ENCODE measurements at places on chromosomes 2 and 18.

DNA sequence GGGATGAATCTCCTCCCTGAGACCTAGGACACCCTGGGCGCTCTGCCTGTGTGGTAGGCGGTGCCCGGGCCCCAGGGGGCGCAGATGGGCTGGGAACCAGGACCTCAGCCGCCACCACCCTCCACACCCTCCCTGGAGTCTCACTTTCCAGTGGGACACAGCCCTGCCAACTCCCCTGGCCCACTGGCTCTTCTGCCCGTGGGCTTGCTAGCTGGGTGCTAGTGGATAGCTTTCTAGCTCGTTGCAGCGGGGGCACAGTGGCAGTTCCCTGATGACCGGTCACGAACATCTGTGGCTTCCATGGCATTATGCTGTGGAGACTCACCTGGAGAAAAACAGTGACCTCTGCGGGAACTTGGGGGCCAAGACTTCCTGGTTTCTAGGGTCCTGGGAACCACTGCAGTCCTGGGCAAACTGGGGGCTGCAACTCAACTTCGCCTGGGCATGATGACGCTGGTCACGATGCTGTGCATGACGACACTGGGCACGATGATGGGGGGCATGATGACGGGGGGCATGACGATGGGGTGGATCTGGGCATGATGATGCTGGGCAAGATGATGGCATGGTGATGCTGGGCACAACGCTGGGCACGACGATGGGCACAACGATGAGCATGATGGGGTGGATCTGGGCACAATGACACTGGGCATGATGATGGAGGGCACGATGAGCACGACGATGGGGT lies 31.0 kb upstream of the ALLC start:
- DNase-seq: no peak

DNA sequence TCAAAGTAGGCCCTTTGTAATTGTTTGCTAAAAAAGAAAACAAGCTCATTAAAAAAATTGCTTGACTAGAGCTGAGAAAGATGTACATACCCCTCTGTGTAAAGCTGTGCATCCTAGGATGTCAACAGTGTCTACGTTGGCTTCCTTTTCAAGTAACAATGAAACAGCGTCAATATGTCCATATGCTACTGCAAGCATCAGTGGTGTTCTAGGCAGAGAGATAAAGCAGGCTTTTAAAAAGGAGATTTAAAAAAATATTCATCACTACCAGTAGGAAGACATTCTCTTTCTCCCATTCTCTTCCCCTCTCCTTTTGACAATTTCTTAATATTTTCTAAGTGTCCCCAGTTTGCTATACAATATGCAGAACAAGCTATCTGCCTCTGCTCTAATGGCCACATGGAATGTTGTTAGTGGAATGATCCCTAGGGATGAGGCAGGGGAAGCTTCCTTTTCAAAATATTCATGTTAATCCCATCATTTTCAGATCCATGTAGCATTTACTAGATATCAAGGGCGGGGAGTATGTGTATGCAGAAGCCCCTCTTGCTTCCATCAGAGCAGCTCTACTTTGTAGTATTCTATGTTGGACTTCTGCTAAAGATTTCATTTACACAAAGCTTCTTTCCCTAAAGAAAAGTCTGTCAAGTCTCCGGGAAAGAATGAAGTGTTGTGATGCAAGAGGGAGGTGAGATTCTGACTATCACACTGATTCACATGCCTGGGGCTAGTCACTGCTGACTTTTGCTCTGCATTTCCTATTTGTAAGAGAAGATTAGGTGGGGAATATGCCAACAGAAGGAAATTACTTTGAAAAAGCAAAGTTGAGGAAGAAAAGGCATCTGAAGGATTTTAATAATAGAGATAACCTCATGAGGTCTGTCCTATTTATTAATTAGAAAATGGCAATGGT lies 81.5 kb upstream of the PGAP1 start:
- no peak for DNase-seq

- DNase-seq: no peak
Observed at GRCh38 chr2:190036071-190036470, 26.5 kb downstream of the MSTN start.

GRCh38 chr2:184314829-184315228 lies 283.5 kb upstream of the ZNF804A start:
- no peak for DNase-seq

- no peak for DNase-seq
Observed at GRCh38 chr2:218405746-218406208, 6.1 kb downstream of the CTDSP1 start.

- DNase-seq: no peak
Observed at GRCh38 chr2:238241970-238242369, 2.1 kb upstream of the HES6 start.

DNA sequence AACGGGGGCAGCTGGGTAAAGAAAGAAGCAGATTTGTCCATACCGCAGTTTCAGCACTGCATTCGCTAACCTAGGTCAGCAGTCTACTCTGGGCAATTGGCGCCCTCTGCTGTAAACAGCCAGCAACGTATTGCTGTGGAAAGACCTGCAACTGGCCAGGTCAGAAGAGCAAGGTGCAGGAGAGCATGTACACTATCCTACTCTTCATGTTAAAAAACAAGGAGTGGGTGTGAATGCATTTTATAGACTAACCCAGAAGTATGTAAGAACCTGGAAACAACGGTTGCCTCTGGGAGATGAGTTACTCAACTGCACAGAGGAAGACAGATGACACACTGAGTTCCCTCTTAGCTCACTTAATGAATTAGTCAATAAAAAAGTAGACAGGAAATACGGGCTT lies 6.2 kb downstream of the MRPS5 start:
- peak; percentile 64 for DNase-seq

- DNase-seq: no peak
Observed at GRCh38 chr18:23227726-23228070, 92.4 kb downstream of the CABLES1 start.

- DNase-seq: no peak
Observed at GRCh38 chr2:9002637-9003365, 683 bp downstream of the MBOAT2 start.

GRCh38 chr2:191165176-191165643 lies 14.4 kb upstream of the STAT4 start:
- peak; percentile 71 for DNase-seq

DNA sequence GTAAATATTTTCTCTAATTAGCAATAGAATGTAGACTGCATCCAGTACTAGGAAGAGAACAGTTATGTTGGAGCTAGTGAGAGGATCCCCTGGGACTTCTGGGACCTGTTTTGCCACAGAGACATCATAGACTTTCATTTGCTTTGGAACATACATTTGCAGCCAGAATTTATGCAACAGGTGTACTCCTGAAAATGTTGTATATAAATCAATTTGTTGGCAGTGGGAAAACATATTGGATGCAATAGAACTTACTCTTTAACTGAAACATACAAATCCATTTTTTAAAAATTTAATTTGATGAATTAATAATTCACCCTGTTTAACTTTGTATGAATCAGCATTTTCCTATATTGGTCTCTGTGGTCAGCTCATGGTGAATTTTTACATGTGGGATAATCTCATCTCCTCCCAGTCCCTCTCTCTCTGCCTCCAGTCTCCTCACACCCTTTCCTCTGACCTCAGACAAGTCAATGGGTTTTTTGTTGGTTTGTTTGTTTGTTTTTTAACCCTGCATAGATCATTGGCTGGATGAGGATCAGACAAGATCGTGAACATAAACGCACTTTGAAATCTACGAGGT lies 263.0 kb downstream of the LPIN1 start:
- DNase-seq: no peak

DNA sequence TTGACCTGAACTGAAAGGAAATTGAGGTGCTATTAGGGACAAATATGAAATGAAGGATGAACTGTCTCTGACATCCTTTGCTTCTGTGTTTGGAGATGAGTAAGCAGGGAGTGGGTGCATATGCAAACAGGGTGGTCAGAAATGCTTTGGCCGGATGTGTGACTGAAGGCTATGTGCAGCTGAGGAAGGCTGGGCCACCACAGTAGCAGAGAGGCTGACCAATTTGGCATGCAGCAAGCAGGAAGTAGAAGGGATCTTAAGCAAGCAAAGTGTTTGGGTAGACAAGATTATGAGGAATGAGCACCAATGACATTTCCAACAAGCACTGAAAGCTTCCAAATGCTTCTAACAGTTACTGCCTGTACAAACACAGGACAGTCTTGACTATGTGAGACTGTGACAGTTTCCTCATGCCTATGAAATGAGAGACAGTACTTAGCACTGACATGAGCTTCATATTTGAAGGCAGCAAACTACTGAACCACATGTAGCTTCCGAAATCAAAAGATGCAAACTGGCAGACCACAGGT lies 3.3 kb upstream of the ACTR3 start:
- DNase-seq: peak; percentile 98

- DNase-seq: no peak
Observed at GRCh38 chr18:77547757-77548156, 298.1 kb downstream of the GALR1 start.

DNA sequence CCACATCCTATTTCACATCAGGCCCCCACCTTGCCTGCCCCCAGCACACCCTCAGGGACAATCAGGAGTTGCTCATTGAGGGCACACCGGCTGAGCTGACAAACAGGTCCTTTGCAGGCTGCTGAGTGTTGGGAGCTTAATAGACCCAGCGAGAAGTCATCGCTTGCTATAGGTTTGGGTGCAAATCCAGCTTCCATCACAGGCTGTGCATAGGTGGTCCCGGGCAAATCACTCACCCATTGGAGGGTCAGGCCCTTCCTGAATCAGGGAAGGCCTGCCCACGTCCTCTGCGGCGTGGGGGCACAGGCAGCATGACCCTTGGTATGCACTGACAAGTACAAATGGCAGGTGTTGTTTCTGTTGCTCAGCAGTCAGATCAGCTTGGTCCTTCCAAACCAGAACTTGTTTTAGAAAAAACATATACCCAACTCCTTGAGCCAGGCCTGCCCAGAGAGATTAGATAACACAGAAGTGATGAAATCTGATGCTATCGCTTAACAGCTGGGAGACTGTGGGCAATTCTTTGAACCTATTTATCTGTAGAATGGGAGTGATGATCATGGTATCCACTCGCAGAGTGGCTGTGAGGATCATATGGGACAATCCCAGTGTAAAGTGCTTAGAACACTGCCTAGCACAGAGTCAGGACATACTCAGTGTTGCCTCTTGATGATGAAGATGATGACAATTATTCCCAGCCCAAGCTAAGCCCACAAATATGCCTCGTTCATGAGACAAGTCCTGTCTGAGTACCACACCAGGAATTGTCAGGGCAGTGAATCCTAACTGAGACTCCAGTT lies 34.9 kb downstream of the SMAD7 start:
- DNase-seq: no peak

DNA sequence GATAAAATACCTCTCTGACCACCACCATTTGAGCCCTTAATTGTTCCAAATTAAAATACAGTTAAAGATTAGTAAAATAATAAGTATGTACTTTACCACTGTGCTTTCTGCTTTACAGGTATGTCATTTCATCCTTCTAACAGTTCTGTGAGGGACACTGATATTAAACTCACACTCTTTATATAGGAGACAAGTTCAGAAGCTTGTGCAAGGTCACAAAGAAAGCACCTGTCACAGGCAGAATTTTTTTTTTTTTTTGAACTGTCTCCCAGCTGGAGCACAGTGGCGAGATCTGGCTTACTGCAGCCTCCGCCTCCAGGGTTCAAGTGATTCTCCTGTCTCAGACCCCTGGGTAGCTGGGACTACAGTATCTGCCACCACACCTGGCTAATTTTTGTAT lies 21.6 kb upstream of the GPR75 start:
- no peak for DNase-seq

DNA sequence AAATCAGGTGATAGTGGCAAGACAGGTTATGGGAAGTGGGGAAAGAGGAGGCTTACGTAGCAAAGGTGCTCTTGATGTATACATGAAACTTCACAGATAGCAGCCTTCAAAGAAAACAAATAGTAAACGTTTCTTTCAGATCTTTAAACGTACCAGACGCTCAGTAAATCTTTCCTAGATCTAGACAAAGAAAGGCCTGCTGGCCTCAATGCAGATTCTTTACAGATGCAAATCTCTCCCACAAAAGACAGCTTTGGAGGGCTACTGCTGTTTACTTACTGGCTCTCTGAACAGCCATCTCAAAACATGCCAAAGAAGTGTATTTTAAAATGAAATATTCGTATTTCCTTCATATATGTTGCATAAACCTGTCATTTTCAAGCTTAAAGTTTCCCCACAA lies 1279.9 kb upstream of the NRXN1 start:
- DNase-seq: no peak

- no peak for DNase-seq
Observed at GRCh38 chr2:137826373-137827372, 137.6 kb upstream of the HNMT start.

DNA sequence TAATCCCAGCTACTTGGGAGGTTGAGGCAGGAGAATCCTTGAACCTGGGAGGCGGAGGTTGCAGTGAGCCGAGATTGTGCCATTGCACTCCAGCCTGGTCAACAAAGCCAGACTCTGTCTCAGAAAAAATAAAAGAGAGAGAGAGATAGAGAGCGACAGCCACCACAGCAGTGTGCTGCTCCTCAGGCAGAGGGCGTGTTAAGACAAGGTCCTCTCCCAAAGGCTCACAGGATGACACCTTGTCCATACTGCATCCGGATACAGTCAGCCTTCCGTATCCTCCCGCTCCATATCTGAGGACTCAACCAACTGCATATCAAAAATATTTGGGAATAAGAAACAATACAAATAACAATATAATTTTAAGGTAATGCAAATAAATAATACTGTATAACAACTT lies 20.1 kb downstream of the ARL4C start:
- DNase-seq: no peak

DNA sequence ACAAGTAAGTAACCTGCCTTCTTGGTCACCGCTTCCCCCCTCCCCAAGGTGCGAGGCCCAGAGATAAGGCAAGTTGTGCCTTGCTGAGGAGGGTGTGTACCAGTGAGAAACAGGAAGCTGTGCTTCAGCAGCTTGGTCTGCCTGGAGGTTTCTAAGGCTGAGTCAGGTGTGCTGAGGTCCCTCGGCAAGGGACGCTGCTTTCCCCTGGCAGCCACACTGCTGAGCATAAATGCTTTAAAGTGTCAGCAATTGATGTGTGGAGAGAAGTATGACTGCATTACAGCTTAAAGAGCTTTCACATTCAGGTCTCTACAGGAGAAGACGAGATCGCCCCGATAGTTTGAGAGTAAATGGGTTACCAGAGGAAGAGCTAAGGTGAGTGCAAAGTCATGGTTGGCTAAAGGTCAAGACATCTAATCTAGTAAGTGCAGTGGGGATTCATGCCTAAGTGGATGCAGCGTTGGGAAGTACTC lies 86.9 kb downstream of the LIMS1 start:
- peak; percentile 46 for DNase-seq

GRCh38 chr2:205661281-205661680 lies 21.0 kb upstream of the NRP2 start:
- no peak for DNase-seq

- no peak for DNase-seq
Observed at GRCh38 chr18:49133112-49133511, 182.3 kb upstream of the SMAD7 start.

- peak; percentile 75 for DNase-seq
Observed at GRCh38 chr18:74631623-74632350, 34.1 kb downstream of the ZNF407 start.

Measured in inflammatory macrophage treated with lipopolysaccharide for 4 hours (primary cell).